ENCODE measurements at places on chromosomes 5 and 9.

- DNase-seq, result no peak
These were observed 34.6 kb upstream of the WDR38 start for GRCh38 chr9:124818431-124819281.

- DNase-seq, result no peak
These were observed 2.6 kb upstream of the RFX3 start for GRCh38 chr9:3528451-3528850.

DNA sequence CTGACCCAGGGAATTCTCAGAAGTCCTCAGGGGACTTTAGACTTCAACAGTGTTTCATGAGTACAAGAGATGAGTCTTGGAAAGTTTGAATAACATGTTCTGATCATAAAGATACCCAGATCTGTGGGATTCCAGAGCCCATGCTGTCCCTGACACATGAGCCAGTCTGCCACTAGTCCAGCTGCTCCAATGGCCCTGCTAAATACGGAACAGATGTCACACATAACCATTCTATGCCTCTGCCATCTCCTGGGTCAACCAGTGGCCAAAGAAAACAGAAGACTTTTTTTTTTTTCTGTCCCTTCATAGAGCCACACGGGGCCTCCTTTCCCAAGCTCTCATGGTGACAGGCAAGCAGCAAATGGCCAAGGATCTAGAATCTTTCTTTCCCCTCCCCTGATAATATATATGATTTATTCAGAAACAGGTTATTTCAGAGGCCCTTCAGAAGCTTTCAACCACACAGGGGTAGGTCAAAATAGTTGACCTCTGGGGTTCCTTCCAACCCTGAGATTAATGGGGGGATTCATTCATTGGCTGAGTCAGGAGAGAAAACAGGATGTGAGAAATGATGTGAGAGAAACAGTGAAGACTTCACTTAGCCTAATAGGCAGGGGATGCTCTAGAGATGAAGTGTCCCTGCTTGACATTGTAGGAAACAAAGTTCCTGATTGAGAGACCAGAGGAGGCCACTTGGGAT is 367.7 kb downstream of the CDK5RAP2 start:
- no peak for DNase-seq

DNA sequence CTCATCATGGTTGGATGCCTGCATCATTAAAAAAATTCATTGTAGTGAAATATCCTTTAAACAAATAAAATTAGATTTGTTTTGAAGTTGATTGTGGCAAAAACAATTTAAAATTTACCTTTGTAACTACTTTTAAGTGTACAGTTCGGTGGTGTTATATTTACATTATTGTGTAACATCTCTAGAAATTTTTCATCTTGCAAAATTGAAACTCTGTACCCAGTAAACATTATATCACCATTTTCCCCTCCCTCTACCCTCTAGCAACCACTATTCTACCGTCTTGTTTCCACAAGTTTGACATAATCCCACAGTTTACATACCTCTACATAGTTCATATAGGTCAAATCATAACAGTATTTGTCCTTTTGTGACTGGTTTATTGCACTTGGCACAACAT is 2.0 kb upstream of the KIAA1958 start:
- no peak for DNase-seq

GRCh38 chr9:86178503-86178902 is 79.1 kb upstream of the GOLM1 start:
- no peak for DNase-seq

All from right lung (tissue), 10 donors.